ENCODE measurements at places on chromosomes 13 and 19.
A peak's percentile ranks its signal among the peaks of the same experiment; 100 is the strongest.

GRCh38 chr19:10768936-10769335 is 51.1 kb downstream of the DNM2 start:
- DNase-seq: no peak

DNA sequence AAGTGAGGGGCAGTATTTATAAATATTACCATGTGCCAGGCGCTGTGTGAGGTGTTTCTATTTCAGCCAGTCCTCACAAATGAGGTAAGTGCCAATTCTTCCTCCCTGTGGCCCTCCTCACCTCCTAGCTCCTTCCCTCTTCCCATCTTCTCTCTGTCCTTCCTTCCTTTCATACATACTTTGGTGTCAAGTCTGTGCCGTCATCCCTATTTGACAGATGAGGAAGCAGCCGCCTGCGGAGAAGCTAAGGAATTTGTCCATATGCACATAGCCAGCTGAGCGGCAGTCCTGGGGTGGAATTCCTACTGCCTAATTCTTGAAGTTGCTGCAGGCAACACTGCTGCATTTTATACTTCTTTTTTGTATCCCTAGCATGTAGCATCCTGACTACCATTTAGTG is 150.8 kb downstream of the B3GLCT start:
- no peak for DNase-seq

DNA sequence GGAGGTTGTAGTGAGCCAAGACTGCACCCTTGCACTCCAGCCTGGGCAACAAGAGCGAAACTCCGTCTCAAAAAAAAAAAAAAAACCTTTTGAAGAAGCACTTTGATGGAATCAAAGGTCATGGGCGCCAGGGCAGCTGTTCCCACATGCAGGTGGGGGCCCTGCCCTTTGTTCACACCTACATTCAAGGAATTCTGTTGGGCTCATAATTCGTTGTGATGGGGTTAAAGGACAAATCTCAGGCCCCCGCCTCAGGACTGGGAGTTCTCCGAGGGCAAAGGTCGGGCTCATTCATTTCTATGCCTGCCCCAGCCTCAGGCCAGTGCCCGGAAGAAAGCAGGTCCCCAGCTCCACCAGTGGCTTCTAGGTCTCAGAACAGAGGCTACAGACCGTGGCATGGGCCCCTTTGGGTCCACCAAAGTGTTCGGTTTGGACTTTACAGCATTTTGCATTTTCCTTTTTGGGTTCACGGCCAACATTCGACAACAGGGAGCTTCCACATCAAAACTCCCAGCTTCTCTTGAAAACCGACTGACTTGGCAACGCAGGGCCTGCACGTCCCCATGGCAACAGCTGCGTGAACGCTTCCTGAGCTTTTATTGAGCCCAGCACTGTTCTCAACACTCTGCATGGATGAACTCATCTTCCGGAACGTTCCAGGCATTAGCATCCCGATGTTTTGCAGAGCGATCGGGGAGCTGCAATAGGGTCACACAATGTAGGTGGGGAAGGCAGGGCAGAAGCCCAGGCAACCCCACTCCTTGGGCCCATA is 10.1 kb upstream of the GTF2F1 start:
- DNase-seq: no peak

GRCh38 chr13:40975441-40975840 is 43.7 kb downstream of the ELF1 start:
- no peak for DNase-seq

GRCh38 chr13:24127116-24127631 is 33.3 kb upstream of the SPATA13 start:
- no peak for DNase-seq

GRCh38 chr13:24097667-24098066 is 62.9 kb upstream of the SPATA13 start:
- DNase-seq: no peak

GRCh38 chr13:94311893-94312292 is 167.6 kb downstream of the DCT start:
- no peak for DNase-seq

DNA sequence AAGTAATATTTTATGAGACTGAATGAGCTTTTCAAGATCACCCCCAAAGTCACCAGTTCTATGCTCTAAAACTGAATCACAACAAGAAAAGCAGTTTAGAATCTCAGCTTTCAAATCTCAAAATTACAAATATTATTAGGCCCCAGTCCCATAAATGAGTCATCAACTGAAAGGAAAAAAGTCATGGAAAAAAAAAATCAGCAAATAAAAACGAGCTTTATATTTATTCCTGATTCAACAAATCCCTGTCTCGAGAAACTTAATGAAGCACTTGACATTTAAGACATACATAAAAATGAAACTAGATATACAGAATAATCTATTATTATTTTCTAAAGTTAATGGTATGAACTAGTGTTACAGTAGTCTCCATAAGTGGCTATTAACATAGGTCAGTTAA is 203.0 kb downstream of the DIAPH3 start:
- no peak for DNase-seq

GRCh38 chr13:97848886-97849285 is 104.6 kb upstream of the IPO5 start:
- DNase-seq: no peak

DNA sequence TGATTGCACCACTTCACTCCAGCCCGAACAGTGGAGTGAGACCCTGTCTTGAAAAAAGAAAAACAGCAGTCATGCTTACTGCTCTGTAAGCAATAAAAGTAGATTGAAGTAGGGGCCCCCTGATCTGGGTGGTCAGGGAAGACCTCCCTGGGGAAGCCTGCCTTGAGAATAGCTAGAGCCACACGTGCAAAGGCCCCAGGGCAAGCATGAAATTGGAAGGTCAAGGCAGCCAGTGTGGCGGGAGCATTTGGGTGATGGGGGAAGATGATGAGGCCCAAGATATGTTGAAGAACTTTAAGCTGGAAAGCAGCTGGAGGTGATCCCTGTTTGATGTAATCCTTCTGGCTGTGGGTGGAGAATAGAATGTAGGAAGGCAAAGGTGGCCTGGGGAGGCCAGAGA is 104.4 kb downstream of the SIPA1L3 start:
- no peak for DNase-seq

DNA sequence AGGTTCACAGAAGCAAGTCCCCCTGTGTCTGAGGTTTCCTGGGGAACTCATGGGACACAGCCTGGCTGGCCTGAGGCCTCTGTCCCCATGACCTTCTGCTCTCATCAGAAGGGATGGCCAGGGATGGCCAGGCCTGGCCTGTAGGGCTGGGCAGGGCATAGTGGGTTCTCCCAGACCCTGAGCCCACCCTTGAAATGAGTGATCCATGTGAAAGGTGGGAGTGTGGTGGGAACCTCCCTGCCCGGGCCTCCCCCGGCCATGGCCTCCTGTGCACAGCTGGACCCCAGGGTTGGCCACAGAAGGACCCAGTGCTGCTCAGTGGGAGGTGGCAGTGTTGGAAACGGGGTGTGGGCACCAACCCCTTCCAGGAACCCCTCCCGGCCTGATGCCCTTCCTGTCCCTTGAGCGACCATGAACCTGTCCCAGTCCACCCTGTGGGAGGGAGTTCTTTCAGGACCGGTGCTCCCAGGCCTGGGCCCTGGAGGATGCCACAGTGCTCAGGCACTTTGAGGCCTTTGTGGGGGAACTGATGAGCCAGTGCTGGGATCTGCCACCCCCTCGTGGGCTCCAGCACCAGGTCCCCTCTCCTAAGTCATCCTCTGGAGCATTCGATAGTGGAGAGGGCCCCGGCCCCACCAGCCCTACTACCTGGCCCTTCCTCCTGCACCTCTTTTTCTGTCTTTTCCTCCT is 15.5 kb upstream of the ZNF14 start:
- no peak for DNase-seq

DNA sequence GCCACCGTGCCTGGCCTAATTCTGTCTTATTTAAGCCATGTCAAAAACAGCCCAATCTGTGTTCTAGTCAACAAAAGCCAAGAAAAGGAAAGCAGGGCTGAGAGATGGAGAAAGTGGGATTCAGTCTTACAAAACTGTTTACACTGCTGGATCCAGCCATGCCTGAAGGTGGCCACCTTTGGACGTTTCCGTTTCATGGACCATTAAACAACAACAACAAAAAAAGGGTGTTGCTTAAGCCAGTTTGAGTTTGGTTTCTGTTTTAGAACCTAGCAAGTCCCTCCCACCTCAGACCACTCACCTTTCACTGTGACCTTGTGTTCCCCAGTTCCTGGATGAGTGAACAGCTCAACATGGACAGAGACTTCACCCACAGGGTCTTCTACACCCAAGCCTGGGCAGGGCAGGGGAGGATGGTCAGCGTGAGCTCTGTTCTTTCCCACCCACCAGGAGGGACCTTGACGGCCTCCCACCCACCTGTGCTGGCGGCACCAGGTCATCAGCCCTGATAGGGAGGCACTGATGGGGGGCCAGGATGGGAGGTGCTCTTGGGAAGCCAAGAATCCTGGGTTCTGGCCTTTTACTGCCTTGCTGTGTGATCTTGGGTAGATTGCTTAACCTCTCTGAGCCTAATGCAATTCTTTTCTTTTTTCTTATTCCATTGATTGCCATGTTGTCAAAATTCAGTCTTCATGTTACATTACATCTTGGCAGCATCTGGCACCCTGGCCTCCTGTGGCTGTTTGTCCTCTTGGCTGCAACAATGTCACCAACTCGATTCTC is 56.2 kb downstream of the COLGALT1 start:
- no peak for DNase-seq

DNA sequence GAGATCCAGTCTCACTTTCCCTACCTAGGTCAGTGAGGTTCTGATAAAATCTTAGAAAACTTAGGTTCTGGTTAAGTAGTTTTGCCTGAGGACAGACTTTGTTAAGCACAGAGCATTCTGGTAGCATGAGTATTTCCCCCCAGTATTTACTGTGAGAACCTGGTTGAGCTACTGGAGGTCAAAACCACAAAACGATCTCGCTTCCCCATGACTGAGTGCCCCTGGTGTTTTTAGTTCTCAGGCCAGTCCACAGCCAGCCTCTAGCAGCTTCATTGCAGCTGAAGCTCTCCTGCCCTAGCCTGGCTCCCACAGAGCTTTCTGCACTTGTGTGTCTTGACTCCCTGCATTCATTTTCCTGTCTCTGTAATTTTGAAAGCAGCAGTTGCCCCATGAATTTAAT is 1138.2 kb downstream of the UQCRFS1 start:
- DNase-seq: no peak

DNA sequence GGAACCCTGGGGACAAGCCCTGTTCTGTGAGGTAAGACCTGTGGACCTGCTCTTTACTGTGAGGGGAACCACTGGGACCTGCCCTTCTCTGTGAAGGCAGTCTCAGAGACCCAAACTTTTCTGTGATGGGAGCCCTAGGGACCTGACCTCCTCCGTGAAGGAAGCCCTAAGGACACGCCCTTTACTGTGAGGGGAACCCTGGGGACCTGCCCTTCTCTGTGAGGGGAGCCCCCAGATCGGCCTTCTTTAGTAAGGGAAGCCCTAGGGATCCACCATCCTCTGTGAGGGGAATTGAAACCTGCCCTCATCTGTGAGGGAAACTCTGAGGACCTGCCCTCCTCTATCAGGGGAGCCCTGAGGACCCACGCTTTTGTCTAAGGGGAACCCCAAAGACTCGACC is 343.5 kb downstream of the UQCRFS1 start:
- DNase-seq: no peak

- DNase-seq: no peak
These were observed 65.1 kb upstream of the UBAC2 start for GRCh38 chr13:99135591-99135990.

DNA sequence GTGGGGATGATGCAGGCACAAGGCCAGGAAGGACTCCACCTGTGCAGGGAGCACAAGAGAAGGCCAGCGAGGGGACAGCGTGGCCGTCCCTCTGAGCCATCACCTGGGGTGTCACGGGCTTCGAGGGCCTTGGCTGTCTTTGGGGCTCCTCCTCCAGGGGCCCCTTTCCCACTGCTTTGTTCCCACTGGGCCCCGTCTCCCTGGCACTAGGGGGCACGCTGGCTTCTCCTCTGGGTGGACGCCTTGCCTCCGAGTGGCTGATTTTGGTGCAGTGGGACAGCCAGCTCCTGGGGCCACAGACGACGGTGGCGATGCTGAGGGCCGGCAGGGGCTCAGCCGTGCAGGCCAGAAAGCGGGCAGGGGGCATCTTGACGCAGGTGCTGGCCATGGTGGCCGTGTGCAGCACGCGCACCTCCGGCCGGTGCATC is 43.2 kb upstream of the GRTP1 start:
- no peak for DNase-seq

DNA sequence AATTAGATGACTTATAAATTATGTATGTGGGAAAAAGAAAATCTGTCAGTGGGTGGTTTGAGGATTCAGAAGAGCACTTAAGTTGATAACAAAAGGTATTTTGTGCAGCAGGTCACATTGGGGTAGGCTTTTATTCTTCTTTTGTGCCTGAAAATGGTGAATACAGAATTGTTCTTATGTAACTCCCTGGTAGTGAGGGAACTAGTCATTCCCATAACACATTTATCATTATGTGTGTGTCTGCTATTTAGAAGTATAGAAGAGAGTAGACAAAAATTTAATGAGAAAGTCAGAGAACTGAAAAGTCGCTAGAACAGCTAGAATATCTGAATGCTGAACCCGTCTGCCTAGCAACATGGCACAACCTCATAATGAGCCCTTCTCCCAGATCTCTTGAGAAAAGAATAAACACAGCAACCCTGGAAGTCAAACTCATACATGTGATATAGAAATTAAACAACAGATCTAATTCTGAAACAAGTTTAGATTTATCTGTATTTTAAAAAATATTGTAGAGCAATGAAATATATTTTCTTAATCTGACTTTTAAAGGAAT is 111.8 kb upstream of the EDNRB start:
- no peak for DNase-seq

GRCh38 chr13:93412676-93413075 is 186.1 kb downstream of the GPC6 start:
- no peak for DNase-seq

DNA sequence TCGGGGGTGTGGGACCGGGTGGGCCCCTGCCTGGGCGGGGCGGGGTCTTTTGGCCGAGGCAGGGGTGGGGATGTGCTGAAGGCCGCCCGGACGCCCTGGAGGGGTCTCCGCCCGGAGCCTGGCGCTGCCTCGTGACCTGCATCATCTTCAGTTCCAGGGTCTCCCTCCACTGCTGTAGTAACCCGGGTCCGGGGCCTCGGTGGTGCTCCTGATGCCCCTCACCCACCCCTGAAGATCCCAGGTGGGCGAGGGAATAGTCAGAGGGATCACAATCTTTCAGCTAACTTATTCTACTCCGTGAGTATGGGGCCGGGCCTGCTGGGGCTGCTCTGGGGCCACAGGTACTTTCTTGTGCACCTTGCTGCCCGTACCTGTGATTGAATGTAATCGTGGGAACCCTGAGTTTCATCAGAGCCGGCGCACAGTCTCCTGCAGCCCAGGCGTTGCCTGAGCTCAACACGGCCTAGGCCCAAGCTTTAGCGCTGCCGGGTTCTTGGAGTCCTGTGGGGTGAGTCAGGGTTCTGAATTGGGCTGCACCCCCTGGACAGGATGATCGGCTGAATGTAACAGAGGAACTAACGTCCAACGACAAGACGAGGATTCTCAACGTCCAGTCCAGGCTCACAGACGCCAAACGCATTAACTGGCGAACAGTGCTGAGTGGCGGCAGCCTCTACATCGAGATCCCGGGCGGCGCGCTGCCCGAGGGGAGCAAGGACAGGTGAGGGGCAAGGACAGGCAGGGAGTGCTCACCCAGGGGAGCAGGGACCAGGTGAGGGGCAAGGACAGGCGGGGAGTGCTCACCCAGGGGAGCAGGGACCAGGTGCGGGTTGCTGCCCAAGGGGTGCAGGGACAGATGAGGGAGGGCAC is 10.5 kb downstream of the PEAK3 start:
- no peak for DNase-seq

- no peak for DNase-seq
These were observed 16.2 kb upstream of the MBNL2 start for GRCh38 chr13:97205982-97206381.

- peak; percentile 95 for DNase-seq
These were observed at the start of gene MRPS12 for GRCh38 chr19:38930776-38931520. Gene MRPS12 (plus strand): TSS chr19:38930944. CDS start chr19:38931295, 351 bp downstream.

- DNase-seq: no peak
These were observed 154.3 kb downstream of the FGF9 start for GRCh38 chr13:21825186-21825585.

Measured in thoracic aorta (tissue), 2 donors.